Brain (organoid and tissue), 16 donors: ENCODE measurements at places on chromosomes 6 and 20.

DNA sequence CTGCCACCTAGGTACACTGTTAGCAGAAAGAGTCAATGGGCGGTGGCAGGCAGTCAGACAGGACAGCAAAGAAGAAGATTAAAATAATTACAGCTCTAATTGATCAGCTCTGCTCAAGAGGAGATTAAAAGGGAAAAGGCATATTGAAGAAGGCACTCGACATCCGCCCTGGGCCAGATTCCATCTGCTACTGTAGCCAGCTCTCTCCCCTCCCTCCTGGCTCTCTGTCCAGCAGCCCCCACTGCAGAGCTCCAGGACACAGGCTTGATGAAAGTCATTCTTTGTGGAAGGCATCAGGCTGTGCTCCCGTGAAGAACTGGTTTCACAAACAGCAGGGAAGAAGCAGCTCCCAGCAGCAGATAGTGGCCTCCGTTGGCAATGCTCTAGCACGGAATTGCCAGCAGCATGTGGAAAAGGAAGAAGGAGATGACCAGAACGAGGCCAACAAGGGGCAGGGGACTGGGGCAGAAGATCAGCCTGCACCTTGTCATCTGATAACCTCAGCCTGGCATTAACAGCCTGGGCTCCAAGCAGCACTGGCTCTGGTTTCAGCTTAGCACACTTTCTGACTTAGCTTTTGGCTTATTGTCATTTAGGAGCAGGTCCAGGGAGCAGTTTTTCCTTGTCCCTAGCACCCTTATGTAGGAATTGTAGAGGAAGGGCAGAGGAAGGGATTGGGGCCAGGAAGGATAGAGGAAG is 465.9 kb downstream of the KIF16B start:
- DNase-seq: peak; percentile 36

DNA sequence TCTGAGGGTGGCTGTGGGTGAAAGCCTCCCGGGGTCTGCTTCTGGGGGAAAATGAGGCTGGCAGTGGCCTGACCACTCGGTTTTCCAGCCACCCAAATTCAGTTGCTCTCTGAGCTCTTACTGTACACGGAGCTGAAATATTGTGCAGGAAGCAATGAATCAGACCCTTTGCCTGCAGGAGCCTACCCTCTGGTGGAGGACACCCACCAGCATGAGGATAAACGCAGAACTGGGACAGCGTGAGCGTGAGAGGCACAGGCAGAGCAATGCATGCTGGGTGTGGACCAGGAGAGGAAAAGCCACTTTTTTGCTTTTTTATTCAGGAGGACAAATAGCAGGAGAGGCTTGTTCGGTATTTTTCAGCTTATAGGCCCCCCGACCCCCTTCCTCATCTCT is 298.0 kb downstream of the QKI start:
- no peak for DNase-seq

DNA sequence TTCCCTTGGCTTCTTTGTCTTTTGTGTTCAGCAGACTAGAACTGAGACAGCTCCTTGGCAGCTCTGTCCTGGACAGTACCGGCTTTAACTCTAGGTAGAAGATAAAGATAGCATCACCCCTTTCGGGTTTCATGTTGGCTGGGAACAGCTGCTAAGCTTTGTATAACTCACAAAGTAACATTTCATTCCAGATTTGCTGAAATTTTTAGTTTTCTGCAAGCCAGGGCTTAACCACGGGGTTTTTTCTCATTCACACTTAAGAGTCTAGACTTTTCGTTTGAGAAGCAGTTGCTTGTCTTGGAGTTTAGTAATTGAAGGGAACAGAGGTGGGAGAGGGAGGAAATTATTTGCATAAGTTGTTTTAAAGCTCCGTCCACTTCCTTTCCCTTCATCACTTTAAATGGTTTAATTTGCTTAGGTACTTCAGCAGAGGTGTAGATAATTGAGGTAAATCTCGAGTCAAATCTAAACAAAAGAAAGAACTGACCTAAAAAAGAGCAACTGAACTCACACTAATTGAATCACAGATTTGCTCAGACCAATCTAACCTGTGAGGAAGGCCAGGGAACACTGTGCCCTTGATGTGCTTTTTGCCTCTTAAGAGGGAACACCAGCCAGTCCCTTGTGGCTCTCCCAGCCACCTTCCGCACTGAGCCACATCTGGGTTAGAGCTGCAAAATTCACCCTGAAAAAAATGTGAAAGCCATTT is 48.3 kb downstream of the RREB1 start:
- DNase-seq: no peak

GRCh38 chr6:48378884-48379407 is 267.9 kb upstream of the PTCHD4 start:
- no peak for DNase-seq

- peak; percentile 77 for DNase-seq
These were observed 209.3 kb upstream of the TAB2 start for GRCh38 chr6:149108038-149108748.

- DNase-seq: peak; percentile 75
These were observed 636 bp downstream of the RCAN2 start for GRCh38 chr6:46490425-46491200.

GRCh38 chr6:50891290-50891689 is 72.6 kb downstream of the TFAP2B start:
- no peak for DNase-seq

- no peak for DNase-seq
These were observed 68.4 kb downstream of the SHPRH start for GRCh38 chr6:145895802-145896201.

GRCh38 chr6:148203970-148204369 is 138.7 kb upstream of the SASH1 start:
- DNase-seq: peak; percentile 41

DNA sequence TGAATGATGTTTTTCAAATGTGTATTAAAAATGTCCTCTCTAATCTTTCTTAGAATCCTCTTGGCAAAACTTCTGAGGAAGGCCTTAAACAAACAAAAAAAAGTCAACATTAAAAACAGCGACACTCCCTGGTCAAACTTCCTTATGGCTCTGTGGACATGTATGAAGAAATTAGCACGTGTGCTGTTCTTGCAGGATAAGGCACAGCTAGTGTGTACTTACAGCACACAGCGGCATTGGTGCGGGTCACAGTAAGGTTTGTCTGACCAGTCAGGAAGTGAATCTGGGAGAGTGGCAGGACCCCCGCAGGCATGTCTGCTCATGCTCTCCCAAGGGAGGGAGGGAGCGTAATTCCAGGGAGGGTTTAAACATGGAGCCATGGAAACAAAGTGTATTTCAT is 38.8 kb downstream of the SLC22A1 start:
- no peak for DNase-seq

DNA sequence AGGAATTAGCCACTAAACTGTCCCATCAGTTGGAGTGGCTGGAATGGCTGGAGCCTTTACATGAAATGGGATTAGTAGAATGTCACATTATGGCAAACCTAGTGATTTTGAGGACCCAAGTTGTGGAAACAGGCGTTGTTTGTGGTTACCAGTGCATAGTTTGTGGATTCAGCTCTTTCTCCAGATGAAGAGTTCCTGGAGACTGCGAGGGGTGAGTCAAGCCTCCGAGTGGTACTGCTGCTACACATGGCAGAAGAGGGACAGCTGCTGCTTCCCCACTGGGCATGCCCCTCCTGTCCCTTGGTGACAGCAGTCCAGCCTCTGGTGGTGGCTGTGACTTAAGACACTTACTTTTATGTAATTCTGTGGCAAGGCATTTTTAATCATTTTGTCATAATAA is 94.2 kb upstream of the SCP2D1 start:
- DNase-seq: no peak

- DNase-seq: no peak
These were observed 27.3 kb downstream of the SLC2A4RG start for GRCh38 chr20:63766695-63767426.

DNA sequence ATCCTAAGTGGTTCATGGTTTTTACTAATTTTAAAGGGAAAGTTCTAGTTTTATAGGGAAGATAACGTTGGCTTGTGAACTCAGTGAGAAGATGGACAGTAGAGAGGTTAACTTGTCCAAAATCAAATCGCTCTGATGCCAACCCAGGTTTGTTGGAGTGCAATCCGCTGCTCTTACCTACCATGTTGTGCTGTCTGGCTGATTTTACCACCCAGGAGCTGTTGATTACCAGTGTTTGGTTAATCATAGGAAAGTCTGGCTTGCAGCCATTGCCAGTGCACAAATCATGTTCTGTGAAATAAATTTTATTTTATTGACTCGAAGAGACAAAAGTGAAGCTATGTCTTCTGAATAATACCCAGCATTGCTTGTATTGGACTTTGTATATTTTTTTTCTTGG is 92.4 kb downstream of the PLCB4 start:
- DNase-seq: no peak

DNA sequence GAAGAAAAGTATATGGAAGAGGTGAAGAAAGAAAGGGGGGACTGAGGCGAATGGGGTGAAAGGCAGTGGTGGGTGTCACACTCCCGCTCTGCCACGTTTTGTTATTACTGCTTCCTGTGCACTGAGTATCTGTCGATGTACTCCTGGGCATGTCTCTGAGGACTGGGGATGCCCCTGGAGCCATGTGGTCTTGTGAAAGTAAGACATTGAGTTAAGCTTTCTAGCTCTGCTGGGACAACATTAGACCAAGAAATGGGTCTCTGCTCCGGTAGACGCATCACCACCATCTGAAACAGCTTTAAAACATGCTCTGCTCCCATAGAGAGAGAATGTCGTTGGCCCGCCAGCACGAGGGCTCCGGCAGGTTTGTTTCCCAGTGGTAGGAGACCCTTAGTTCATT is 40.0 kb downstream of the IRF4 start:
- no peak for DNase-seq

DNA sequence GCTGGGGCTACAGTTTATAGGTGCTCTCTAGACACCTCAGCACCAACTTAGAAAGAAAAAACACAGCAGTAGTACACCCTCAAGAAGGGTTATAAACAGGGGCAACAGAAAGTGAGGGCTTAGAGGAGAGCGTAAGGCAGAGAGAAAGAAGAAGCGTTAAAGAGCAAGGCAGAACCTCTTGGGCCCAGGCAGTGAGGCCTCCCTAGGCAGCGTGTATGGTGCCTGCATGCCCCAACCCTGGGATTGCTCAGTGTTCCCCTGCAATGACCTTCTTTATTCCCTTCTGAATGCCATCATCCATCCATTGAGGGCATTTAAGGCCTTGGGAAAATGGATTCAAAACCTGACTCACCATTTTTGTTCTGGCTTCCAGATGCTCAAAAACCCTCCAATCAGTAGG is 130.0 kb upstream of the ARG1 start:
- no peak for DNase-seq

- DNase-seq: peak; percentile 81
These were observed 54.4 kb upstream of the ZNF337 start for GRCh38 chr20:25750765-25751696.

- no peak for DNase-seq
These were observed 24.8 kb downstream of the RREB1 start for GRCh38 chr6:7132398-7133035.

DNA sequence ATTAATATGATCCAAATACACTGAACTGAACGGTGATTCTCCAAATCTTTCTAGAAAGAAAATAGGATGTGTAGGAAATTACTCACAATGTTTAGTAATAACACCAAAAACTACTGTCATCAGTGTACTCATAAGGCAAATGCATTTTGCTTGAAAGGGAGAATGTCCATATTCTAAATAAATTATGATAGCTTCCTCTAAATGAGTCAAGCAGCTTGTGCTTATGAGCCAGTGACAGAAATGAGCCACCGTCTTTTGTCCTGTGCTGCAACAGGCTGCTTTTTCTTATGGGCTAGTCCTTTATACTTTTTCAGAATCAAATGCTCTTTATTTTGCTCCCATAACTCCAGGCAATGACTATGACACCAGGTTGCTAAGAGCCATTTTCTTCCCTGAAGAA is 4.5 kb upstream of the ZNF451 start:
- no peak for DNase-seq

DNA sequence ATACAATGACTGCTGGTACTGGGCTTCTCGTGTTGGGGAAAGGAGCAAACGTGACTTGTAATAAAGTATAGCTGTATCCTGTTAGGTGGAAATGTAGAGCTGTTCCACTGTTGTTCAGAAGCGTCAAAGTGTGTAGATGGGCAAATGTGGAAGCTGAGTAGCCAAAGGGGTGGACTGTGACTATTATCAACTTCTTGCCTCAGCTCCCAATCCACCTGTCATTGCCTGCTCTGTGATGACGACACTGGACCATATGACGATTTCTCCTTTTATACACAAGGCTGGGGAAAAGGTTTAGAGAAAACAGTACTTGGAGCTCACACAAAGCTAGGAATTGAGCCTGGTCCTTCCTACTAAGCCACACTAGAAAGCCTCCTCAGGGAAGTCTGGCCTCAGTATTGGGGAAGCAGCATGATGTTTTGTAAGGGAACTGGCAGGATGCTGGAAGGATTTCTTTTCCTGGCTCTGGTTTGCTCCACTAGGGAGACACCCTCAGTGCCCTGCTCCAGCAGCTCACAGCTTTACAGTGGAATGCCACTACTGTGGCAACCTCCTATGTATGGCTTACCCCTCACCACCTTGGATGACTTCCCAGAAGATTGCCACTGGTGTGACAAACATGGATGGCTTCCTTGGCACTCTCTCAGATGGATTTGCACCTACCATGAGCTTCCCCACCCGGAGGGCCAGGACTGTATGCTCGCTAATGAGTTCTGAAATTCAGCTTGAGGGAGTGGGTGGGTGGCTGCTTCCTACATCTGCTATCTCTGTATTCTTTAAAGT is 20.0 kb downstream of the CD164 start:
- no peak for DNase-seq

DNA sequence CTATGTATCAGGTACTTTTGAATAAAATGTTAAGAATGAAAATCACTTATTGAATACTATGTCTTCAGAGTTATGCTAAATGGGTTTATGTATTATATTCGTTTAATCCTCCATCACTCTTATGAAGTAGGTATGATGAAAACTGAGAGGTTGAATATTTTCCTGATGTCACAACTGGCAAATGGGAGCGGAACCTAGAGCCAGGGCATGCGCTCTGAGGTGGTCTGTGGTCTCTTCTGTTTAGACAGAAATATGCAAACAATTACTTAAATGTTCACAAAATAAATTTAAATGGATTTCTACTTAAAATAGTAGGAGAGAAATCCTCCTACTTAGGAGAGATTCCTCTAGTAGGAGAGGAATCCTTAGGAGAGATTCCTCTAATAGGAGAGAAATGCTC is 21.3 kb upstream of the UTRN start:
- DNase-seq: no peak

GRCh38 chr6:43278524-43279078 is 19.5 kb upstream of the SLC22A7 start:
- no peak for DNase-seq

- peak; percentile 7 for DNase-seq
These were observed 527 bp downstream of the NFKBIL1 start for GRCh38 chr6:31547727-31548543.
